ENCODE measurements at places on chromosomes 6 and 20. TPM values are rescaled to one million over a fixed set of nuclear protein-coding genes. Genes with fewer than 3 reads are reported as not detected.
A peak's percentile ranks its signal among the peaks of the same experiment; 100 is the strongest.

DNA sequence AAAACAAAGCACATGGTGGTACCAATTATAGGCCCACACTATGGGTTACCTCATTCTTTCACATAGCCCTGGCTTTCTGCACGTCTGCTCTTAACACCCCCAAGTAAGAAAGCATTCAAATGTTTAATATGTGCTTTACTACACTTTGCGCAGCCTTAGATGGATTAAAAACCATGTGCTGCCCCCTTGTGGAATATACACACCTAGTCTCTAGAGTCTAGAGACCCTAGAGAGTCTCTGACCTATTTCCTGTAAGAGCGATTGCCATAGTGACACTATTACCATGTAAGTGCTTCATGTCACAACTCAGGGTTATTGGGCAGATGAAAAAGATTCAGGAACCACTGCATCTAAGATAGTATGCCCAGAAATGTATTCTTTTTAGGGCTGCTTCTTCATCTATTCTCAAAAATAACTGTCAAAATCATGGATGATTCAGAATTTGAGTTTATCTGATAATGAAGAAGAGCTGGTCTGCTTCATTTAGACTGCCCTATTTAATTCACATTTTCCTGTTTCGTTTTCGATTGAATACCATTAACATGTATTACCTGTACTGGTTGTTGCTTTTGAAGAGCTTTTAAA is 186.3 kb downstream of the ADGB start:
- DNase-seq = no peak

LAMA5 gene
- 361 TPM for total RNA-seq

OR2H1 gene
- not detected for total RNA-seq

- no peak for DNase-seq
Observed at GRCh38 chr6:1470040-1470439, 80.7 kb downstream of the FOXF2 start.

GRCh38 chr20:36628076-36628475 is 17.9 kb downstream of the SLA2 start:
- no peak for DNase-seq

GGTLC1 gene
- not detected for total RNA-seq

DNA sequence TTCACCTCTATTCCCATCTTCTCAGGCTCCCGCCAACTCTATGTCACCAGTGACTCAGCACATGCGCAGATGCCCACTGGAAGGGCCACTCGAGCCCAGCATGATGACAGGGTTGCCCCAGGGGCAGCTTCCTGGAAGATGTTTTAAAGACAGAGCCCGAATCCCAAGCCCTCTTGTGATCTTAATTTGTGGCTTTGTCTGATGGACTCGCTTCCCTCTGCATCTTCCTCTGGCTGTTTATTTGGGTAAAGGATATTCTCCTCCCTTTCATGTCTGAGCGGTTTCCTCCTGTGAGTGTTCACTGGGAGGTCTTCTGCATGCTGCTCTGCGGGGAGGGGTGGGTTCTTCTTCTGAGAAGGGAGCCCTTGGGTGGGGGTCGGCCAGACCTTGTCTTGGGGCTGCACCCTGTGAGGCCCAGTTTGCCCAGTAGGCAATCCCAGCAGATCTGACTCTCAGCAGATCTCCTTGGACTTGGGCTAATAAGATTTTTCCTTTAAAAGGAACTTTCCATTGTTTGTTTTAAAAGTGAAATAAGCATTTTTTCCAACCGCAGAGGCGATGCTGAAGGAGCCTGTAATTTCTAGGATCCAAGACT is 401.0 kb downstream of the CDC5L start:
- no peak for DNase-seq

- DNase-seq = no peak
Observed at GRCh38 chr20:39259010-39259803, 297.1 kb downstream of the DHX35 start.

GRCh38 chr6:23413327-23414050 is 712.5 kb upstream of the NRSN1 start:
- no peak for DNase-seq

DNA sequence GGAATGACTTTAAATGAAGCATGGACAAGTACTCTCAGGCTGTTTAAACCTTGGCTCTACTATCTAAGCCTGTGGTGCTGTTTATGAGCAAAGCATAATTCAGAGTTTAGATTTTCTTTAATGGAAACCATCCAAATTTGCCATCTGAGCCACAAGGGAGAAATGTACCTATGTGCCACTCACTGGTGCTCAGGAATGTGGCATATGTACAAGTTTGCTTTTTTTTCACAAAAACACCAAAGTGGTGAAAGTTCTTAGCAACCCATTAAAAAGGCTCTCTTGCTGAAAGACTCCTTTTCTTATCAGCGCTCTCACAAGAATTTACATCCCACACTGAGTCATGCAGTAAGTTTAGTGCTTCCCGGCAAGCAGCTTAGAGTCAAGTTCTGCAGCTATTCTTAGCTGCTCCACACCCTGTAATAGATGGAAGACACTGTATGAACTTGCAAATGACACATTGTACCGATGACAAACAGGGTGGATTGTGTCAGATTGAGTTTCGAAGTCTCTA is 57.3 kb upstream of the MLIP start:
- no peak for DNase-seq

HLA-DMA gene
- 109 TPM for total RNA-seq

GRCh38 chr20:61185841-61186601 is 66.0 kb upstream of the CDH4 start:
- no peak for DNase-seq

GRCh38 chr20:55239269-55239668 is 763.9 kb downstream of the DOK5 start:
- no peak for DNase-seq

GRCh38 chr20:60718743-60719480 is 533.1 kb upstream of the CDH4 start:
- no peak for DNase-seq

DYNLRB1 gene
- 143 TPM for total RNA-seq

MYCT1 gene
- total RNA-seq = 11.9 TPM

EPPIN gene
- not detected for total RNA-seq

RIMS1 gene
- 4.8 TPM for total RNA-seq

UQCC2 gene
- 19.5 TPM for total RNA-seq

- no peak for DNase-seq
Observed at GRCh38 chr6:80454197-80454596, 347.7 kb downstream of the BCKDHB start.

COMMD7 gene
- 37.5 TPM for total RNA-seq

SLC17A2 gene
- total RNA-seq = not detected

- DNase-seq = no peak
Observed at GRCh38 chr20:32205843-32206759, 1.4 kb downstream of the PLAGL2 start.

THBD gene
- total RNA-seq = 79.8 TPM

- no peak for DNase-seq
Observed at GRCh38 chr20:4418141-4418540, 303.6 kb upstream of the PRND start.

TBX18 gene
- total RNA-seq = 58.6 TPM

- no peak for DNase-seq
Observed at GRCh38 chr20:51104960-51105920, 82.3 kb upstream of the KCNG1 start.

- DNase-seq = peak; percentile 50
Observed at GRCh38 chr20:36085686-36086267, 68.8 kb upstream of the EPB41L1 start.

HLA-DQA2 gene
- total RNA-seq = 18.5 TPM

EPB41L1 gene
- 47.1 TPM for total RNA-seq

GRCh38 chr6:22295145-22295544 is 1.7 kb downstream of the PRL start:
- no peak for DNase-seq

C6orf141 gene
- 1.6 TPM for total RNA-seq

- no peak for DNase-seq
Observed at GRCh38 chr6:28809947-28810658, 113.7 kb downstream of the TRIM27 start.

GRCh38 chr20:14716351-14716801 is 379.0 kb upstream of the FLRT3 start:
- no peak for DNase-seq

SLPI gene
- 41.2 TPM for total RNA-seq

GRCh38 chr6:36904851-36905393 is 19.2 kb downstream of the C6orf89 start:
- no peak for DNase-seq
